ENCODE measurements at places on chromosomes 3 and 15.

- DNase-seq = no peak
Observed at GRCh38 chr3:22526266-22526837, 676.8 kb upstream of the UBE2E2 start.

- DNase-seq = no peak
Observed at GRCh38 chr3:148998715-148999423, 7.5 kb downstream of the GYG1 start.

DNA sequence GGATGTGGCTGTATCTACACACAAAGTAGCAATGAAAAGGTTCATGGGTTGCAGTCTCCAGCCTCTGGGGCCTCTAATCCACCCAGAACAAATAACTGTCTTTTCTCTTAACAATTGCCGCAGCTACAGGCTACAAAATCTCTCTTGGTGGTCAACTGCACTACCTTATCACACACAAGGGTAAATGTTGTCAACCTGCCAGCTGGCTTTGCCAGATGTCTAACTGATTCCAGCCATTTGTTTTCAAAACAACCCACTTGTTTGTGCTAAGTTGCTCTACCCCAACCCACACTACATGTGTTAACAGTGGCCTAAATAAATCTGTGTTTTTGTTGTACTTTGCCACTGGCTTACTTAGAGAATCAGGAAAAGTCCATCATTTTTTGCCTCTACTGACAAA is 447.3 kb downstream of the TAFA4 start:
- DNase-seq = no peak

DNA sequence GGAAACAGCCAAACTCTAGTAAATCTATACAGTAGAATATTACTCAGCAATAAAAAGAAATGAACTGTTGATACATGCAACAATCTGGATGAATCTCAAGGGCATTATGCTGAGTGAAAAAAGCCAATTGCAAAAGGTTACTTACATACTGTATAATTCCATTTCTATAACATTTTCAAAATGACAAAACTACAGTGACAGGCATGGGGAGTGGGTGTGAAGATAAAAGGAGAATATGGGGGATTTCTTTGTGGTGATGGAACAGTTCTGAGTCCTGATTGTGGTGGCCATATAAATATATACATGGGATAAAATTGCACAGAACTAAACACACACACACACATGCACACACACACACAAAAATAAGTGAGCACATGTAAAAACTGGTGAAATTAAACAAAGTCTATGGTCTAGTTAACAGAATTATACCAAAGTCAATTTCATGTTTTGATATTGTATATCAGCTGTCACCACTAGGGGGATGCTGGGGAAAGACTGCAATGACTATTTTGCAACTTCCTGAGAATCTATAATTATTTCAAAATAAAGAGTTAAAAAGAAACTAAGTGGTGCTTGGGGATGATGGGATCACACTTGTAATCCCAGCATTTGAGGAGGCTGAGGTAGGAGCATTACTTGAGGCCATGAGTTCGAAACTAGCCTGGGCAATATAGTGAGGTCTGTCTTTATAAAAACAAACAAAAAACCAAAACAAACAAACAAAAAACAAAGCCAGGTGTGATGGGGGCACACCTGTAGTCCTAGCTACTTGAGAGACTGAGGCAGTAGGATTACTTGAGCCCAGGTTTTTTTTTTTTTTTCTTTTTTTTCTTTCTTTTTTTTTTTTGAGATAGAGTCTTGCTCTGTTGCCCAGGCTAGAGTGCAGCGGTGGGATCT is 66.0 kb downstream of the SPTSSB start:
- DNase-seq = no peak

- DNase-seq = no peak
Observed at GRCh38 chr15:74825866-74826265, 561 bp upstream of the CPLX3 start.

DNA sequence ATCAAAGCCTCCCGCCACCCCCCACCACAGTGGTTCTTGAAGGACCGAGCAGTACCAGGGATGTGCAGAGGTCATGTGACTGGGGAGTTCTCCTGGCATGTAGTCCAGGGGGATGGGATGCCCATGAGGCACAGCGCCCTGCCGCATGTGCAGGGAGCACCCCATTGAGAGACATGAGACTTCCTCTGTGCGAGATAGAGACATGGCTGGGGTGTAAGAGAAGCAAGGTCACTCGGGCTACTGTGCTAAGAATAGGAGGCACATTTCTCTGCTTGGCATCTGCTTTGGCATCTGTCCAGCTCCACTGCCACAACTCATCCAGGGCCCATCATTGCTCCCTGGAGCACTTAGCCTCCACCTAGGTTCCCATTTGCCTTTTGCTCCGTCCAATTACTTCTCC is 2.4 kb upstream of the CYP1A1 start:
- no peak for DNase-seq

DNA sequence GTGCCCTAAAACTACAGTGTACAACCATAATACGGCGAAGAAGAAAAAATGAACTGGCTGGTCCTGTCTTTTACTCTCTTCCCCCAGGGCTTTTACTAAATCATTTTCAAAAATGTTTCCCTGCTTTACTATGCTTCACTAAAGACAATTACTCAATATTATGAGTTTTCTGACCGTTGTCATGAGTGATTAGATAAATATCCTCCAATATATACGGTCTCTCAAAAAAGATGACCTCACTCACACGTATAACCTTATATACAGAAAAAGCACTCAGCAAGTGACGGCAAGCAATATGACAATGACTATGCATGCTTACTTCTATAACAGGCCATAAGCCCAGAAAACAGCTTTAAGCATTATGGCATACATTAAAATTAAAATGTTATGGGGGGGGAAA is 60.5 kb downstream of the TBL1XR1 start:
- DNase-seq = no peak

GRCh38 chr15:90497376-90497775 is 32.3 kb upstream of the CRTC3 start:
- no peak for DNase-seq

GRCh38 chr3:23263796-23264195 is 60.7 kb downstream of the UBE2E2 start:
- DNase-seq = no peak

- DNase-seq = peak; percentile 5
Observed at GRCh38 chr3:193851941-193852674, 259.1 kb downstream of the OPA1 start.

- DNase-seq = no peak
Observed at GRCh38 chr3:30342318-30343060, 263.9 kb upstream of the TGFBR2 start.

GRCh38 chr3:66380200-66380932 is 120.5 kb downstream of the LRIG1 start:
- DNase-seq = no peak

DNA sequence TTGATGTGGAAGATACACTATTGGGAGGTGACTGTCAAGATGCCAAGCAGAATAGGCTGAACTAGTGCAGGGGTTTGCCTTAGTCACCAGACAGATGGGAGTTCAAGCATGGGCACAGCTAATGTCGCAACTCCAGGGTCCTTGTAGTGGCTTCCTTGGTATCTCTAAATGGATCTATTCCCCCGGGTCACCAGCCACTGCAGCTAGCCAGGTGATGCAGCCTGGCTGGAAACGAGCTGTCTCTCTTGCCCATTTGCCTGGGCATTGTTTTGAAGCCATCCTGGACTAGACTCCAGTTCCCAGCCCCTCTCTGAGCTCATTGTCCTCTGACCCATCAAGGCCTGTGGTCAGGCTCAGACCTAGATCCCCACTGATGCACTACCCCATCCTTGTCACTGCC is 8.4 kb upstream of the CPEB1 start:
- DNase-seq = no peak

DNA sequence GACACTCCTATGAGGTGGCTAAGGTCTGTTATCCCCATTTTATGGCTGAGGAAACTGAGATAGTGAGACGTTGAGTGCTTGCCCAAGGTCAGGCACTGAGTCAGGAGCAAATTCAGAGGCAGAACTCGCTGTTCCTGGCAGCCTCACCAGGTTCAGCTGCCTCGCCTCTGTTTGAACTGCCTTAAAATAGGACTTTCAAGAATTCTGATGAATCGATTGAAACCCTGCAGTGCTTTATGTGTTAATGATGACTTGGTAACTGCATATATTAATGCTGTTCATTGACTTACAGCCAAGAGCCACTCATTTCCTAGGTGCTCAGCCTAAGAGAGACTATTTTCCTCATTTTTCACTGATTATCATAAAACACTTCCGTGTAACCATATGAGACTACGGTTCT is 79.5 kb upstream of the BHLHE40 start:
- DNase-seq = no peak

GRCh38 chr3:186534113-186534669 is 10.0 kb downstream of the CRYGS start:
- DNase-seq = no peak

DNA sequence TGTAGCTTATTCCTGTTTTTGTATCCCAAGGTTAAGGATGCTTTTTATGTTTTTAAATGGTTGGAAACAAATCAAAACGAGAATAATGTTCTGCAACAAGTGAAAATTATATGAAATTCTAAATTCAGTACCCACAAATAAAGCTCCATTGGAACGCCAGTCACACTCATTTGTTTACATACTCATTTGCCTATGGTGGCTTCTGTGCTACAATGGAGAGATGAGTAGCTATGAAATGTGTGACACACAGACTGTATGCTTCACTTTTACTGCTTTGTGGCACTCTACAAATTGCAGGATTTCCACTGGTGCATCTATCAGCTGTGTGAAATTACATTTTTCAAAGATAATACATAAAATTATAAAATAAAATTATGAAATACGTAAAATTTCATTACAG is 112.2 kb upstream of the TSPAN3 start:
- DNase-seq = no peak

GRCh38 chr3:56862352-56863062 is 60.8 kb upstream of the ARHGEF3 start:
- no peak for DNase-seq

- DNase-seq = no peak
Observed at GRCh38 chr15:61479613-61480012, 250.5 kb upstream of the RORA start.

DNA sequence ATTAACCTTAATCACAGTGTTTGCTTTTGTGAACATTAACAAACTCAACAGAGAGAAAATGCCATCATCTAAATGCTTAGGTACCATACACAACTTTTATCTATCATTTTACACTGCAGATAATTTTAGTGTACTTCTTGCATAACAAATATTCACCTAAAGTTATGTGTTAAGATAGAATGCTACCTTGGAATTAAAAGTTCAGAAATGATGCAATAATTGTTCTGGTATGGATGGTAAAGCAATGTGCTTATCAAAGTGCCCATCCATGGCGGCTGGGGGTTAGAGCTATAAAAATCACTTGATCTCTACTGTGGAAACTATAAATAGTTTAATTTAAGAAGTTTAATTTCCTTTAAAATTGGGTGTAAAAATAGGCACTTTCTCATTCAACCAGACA is 28.7 kb downstream of the SATB1 start:
- no peak for DNase-seq

- peak; percentile 5 for DNase-seq
Observed at GRCh38 chr3:53109891-53110771, 20.1 kb downstream of the RFT1 start.

DNA sequence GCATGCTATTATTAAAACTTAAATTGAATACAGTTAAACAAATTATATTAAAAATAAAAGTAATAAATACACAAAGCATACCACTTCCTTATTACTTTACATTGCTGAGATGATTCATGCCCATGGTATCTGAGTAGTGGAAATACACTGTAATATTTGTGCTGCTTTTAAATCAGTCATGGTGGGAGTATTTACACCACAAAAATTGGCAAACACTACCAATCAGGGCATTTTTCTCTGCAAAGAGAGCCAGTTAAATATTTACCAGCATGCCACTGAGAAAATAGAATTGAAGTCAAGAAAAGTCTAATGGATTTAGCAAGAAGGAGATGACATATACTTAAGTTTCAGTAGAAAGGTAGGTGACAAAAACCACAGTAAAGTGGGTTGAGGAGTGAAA is 19.6 kb downstream of the PPARG start:
- no peak for DNase-seq

DNA sequence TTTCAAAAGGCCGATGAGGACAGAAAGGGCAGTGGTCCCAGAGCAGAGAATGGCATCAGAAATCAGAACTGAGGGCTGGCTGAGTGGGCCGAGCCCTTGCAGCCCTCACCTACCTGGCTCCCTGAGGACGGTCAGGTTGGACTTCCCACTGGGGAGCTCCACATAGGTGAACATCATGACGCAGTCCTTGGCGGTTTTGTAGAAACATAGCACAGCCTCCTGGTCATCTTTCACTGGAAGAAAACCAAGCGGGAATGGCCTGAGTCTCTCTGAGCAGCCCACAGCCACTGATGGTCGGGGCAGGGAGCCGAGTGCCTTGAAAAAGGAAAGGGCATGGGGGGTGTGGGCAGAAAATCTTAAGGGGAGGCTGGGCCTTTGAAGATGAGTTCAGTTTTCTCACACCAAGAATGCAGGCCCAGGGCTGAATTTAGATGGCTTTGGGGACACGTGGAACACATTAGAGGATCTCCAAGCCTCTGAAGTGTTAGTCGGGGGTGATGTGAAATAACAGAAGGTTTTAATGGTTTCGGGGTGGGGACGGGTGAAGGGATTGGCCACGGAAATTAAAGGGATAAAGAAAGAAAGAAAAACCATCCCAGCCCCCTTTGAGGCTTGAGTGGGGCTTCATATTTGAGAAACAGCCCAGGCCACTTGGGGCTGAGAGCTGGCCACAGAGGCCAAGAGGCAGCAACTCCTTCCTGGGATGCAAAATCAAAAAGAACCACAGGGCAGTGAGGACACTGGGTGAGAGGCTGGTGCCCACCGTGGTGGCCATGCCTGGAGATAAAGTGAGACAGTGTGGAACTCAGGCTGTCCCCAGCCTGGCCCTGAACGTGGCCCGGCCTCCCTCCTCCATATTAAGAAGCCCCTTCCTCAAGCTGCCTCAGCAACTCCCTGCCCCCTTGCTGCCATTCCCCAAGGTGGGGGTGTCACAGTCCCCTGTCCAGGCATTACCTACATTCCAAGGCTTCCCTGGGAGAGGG is 36.2 kb downstream of the UMPS start:
- no peak for DNase-seq

GRCh38 chr15:84879088-84879780 is 5.2 kb upstream of the SLC28A1 start:
- no peak for DNase-seq

DNA sequence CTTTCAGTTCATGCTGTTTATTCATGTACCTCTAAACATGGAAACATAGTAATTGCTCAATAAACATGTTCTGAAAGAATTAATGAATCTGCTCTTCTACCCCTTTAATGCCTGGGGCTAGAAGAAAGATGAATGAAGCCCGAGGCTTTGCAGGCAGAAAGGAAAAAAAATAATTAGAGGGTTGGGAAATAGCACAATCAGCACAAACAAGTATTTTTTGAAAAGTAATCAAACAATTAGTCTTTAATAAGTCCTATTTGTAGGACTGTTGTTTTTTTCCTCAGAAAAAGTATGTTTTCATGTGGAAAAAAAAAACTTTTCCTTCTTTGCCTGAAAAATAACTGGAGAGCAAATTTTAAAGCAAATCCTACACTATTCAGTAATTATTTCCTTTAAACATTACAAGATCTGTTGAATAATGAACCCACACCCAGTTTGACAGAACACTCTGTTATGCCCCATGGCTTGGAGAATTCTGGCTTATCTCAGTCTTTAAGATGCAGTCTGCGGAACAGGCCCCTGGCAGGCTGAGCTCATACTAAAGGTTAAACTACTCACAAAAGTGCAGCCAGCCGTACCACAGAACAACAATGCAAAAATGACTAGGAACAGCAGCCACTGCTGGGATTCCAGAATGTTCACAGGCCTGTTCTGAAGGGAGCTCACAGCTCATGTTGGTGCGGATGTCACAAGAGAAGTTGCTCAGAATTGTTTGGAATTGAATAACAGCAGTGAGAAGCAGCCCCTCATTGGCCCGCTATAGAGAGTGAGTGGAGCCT is 79.2 kb downstream of the ABI3BP start:
- DNase-seq = no peak

- DNase-seq = no peak
Observed at GRCh38 chr3:127802606-127803005, 19.7 kb downstream of the MGLL start.
